ENCODE measurements at places on chromosomes 1 and 21. TPM values are rescaled to one million over a fixed set of nuclear protein-coding genes. Genes with fewer than 3 reads are reported as not detected.

GRCh38 chr1:236802264-236802663 is 7.2 kb downstream of the MTR start:
- no peak for DNase-seq

GRCh38 chr1:205668951-205669340 is 11.4 kb downstream of the SLC45A3 start:
- no peak for DNase-seq

- DNase-seq: no peak
Measured at GRCh38 chr1:218304281-218305039, 19.4 kb downstream of the RRP15 start.

Gene SPRR2A
- not detected for total RNA-seq

Gene MYBPHL
- total RNA-seq: not detected

Gene ADGRB2
- total RNA-seq: 0.26 TPM
